ENCODE measurements at places on chromosomes 12 and 14.

GRCh38 chr12:45039757-45040156 lies 11.1 kb downstream of the DBX2 start:
- DNase-seq, result no peak

- DNase-seq, result peak; percentile 14
Measured at GRCh38 chr12:13362260-13362841, 165.8 kb downstream of the EMP1 start.

GRCh38 chr14:24179294-24179960 lies 7.5 kb downstream of the REC8 start:
- no peak for DNase-seq

DNA sequence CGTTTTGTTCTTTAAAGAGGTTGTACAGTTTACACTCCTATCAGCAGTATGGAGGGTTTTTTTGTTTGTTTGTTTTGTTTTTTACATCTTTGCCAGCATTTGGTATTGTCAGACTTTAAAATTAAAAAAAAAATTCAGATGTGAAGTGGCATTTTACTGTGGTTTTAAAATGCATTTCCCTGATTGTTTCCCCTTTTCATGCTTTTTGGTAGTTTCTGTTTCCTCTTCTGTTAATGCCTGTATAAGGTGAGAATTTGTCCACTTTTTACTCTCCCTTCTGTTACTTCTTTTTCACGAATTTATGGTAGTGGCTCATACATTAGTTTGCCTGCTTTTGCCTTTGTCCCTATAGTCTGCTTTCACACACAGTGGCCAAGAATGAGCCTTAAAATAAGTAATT lies 36.6 kb downstream of the MNAT1 start:
- DNase-seq, result no peak

GRCh38 chr12:125132698-125133400 lies 67.6 kb downstream of the AACS start:
- DNase-seq, result no peak

GRCh38 chr14:50985124-50985858 lies 41.0 kb upstream of the PYGL start:
- DNase-seq, result no peak

DNA sequence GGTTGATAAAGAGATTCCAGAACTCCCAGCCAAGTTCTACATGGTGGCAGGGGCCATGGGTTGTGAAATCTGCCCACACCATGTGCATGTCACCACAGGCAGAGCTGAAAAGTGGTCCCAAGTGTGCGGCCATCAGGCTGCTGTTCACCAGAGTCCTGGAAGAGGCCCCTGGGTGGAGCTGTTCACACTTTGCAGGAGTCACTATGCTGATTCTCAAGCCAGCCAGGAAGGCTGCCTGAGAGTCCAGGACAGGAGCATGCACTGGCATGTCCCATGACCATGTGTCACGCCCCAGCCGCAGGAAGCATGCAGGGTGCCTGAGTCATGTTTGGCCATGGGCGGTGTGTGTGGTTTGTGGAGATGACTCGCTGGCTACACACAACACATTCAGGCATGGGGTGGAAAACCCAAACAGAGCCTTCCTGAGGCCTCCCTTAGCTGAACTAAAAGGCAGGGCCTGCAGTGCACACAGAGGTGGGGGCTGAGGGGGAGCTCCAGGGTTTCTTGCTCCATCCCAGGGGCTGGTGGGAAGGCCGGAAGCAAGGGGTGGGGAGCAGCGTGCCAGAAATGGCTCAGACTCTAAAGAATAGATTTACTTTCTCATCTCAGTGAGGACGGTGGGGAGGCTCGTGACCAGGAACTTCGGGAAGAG lies 19.4 kb downstream of the ABCB9 start:
- DNase-seq, result no peak

GRCh38 chr14:103543140-103543539 lies 14.1 kb downstream of the TRMT61A start:
- no peak for DNase-seq

DNA sequence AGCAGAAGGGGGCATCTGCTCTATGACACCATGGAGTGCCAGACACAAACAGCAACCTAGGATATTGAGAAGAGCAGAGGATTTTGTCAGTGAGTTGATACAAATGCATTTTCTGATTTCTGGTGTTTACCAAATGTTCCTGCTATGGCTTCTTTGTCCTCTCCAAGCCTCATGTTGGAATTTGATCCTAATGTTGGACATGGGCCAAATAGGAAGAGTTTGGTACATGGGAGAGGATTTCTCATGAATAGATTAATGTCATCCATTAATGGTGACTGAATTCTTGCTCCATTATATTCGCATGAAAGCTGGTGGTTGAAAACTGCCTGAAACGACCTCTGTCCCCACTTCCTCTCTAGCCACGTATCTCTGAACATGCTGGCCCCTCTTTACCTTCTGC lies 1002.2 kb upstream of the FLRT2 start:
- no peak for DNase-seq

GRCh38 chr12:6923851-6924250 lies 3.9 kb upstream of the ATN1 start:
- DNase-seq, result no peak

GRCh38 chr12:4270831-4271716 lies 2.5 kb upstream of the CCND2 start:
- DNase-seq, result no peak

- no peak for DNase-seq
Measured at GRCh38 chr12:3305464-3305863, 185.5 kb upstream of the PRMT8 start.

GRCh38 chr12:49263400-49263763 lies 1.5 kb upstream of the TUBA1C start:
- DNase-seq, result no peak

All from NCI-H2227 treated with DMSO at 0.1 percent for 48 hours (cell line).